ENCODE measurements at places on chromosomes 7 and 10. TPM values are rescaled to one million over a fixed set of nuclear protein-coding genes. Genes with fewer than 3 reads are reported as not detected.

The CYP26C1 gene
- total RNA-seq: 0.44 TPM

GRCh38 chr7:17234398-17235031 is 63.9 kb upstream of the AHR start:
- no peak for DNase-seq

- DNase-seq: no peak
Observed at GRCh38 chr7:94391726-94392392, 2.8 kb upstream of the COL1A2 start.

DNA sequence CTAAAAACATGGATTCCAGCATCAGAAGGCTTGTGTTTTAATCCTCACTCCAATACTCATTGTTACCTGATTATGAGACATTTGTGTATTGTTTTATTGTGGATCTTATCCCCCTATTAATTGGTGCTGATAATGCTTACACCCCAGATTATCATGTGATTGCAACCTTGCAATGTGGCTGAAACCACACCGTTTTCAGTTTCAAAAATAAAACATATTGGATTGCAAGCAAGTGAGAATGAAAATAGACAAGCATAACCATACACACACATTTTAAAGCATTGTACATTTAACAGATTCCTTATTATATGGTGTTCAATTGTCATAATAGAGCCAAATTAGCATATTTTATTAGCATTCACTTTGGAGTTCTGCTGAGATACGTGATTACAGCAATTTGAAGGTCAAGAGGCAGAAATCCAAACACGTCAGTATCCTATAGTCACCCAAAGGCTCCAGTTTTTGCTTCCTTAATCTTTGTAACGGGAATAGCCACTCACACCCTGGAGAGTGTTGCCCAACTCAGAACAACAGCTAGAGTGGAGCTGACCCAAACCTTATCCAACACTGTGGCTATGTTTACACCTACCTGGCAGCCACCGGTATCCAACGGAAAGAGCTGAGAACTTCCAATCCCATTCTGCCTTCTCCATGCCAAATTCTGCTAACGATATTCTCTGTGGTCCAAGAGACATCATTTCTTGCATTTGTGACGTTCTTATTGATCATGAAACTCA is 317.1 kb upstream of the KLF6 start:
- no peak for DNase-seq
